ENCODE measurements at places on chromosomes 13 and 19. TPM values are rescaled to one million over a fixed set of nuclear protein-coding genes. Genes with fewer than 3 reads are reported as not detected.

GRCh38 chr13:91247768-91248167 is 99.7 kb upstream of the MIR17HG start:
- no peak for DNase-seq

Gene LYPD5
- total RNA-seq = 2.5 TPM

DNA sequence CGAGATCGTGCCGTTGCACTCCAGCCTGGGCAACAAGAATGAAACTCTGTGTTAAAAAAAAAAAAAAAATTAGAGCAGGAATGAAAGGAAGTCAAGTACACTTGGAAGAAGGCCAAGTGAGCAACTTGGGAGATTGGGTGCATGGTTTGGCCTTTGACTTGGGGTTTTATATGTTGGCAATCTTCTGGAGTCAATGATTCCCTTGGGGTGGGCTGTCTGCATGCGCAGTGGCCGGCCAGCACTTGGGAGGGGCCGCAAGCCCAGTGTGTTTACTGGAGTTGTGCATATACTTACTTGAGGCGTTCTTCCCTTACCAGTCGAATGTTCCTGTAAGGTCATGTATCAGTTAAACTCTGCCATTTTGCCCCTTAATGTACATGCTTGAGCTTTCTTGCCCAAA is 103.9 kb downstream of the FAM216B start:
- no peak for DNase-seq

- DNase-seq = no peak
Measured at GRCh38 chr13:109205315-109205714, 575.9 kb downstream of the MYO16 start.

GRCh38 chr13:76455960-76456359 is 430.2 kb downstream of the KCTD12 start:
- DNase-seq = no peak

GRCh38 chr19:38228491-38229439 is 4.7 kb upstream of the DPF1 start:
- DNase-seq = no peak

- DNase-seq = no peak
Measured at GRCh38 chr13:113006660-113007059, 37.6 kb downstream of the MCF2L start.

DNA sequence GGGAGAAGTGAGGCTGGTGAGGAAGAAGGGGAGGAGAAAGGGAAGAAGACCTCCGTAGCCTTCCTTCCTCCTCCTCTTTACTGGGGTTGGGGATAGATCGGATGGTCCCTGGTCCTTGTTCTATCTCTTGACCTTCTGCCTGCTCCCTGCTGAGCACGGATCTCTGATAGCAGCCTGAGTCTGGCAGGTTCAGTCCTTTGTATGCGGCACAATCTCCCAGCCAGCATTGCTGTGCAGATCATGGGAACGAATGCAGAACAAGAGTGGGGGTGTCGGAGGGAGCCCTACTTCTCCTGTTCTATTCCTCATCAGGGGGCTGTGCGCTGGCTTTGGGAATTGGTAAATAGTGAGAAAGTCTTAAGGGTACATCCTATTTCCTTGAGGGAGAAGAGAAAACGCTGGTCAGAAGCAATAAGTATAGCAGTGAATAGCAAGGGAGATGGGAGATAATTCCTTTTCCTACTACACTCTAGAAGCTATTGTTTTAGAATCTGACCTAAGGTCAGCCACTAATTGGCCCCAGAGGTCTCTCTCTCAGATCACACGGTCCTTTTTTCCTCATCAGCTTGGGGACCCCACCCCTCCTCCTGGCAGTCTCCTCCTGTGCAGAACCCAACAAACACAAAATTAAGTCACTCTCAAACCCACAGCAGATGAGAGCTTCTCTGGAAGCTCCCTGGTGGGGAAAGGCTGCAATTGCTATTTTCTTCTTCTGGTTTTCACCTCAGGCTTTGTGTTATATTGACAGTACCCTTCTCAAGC is 41.0 kb downstream of the KL start:
- DNase-seq = no peak

- DNase-seq = no peak
Measured at GRCh38 chr19:47542030-47542475, 27.2 kb upstream of the NAPA start.

GRCh38 chr19:15508035-15508710 is at the start of gene CYP4F22:
Gene CYP4F22, plus strand, starts transcription at chr19:15508525. Its CDS starts 16,812 bp downstream, at chr19:15525337.
- no peak for DNase-seq

Gene LHB
- total RNA-seq = not detected

Gene LILRB5
- total RNA-seq = 22.5 TPM

GRCh38 chr19:12720851-12721655 is 2.7 kb downstream of the TNPO2 start:
- no peak for DNase-seq

Gene NKPD1
- not detected for total RNA-seq

Gene UHRF1
- total RNA-seq = 2.9 TPM

Gene KIR2DL3
- not detected for total RNA-seq

Gene PTPRH
- 0.81 TPM for total RNA-seq

GRCh38 chr19:608155-609003 is 18.7 kb downstream of the HCN2 start:
- DNase-seq = no peak

DNA sequence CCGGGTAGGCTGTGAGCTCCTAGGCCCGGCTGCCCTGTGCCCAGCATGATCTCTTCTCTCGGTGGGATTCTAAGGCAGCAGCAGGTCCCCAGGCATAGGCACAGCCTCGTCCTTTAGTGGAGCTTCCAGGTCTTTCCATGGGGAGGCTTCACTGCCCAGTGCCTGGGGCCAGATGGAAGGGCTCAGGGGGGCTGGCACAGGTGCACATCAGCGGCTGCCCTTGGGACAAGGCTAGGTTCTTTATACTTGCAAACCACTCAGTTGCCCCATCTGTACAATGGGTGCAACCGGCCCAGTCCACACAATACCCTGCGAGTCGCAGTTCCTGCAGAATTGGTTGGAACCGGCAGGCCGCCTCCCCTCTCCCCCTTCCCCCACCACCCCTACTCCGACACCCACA is 14.2 kb downstream of the KCTD15 start:
- DNase-seq = no peak

DNA sequence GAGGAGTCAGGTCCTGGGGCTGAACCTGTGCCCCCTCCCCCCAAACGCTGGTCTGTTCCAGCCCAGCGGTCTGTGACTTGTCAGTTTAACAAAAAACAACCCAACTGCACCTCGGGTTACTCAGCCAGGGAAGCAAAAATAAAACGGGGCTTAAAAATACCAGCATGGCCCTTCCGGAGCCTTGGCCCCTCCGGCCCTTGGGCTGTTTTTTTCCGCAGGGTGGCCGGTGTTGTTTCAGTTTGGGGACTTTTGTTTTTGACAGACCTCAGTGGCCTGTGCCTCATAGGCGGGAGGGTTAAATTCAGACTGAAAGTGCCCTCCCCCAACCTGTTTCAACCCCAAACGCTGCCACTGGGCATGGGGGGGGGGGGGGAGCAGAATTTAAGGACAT is 4.0 kb downstream of the TCF3 start:
- DNase-seq = no peak

Gene FOXA3
- total RNA-seq = not detected

DNA sequence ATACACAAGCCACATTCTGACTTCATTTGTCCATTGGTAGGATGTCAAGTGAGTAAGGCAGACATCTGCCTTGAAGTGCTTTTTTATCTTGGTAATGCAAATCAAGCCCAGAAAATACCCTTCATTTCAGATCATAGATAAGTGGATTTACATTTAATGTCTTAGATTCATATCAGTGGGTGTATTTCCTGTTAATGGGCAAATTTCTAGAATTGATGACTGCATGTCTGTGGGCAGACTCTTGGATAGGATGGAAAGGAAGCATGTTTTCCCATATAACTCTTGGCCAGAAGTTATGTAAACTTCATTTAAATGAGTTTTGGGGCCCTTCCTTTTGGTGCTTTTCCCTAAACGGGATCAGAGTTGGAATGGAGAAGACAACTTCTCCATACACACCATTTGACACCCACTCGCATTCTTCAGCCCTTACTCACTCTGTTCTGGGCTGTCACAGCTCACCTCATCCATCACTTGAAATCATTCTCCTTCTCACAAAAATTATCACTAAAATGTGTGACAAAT is 154.6 kb downstream of the FLT1 start:
- no peak for DNase-seq

DNA sequence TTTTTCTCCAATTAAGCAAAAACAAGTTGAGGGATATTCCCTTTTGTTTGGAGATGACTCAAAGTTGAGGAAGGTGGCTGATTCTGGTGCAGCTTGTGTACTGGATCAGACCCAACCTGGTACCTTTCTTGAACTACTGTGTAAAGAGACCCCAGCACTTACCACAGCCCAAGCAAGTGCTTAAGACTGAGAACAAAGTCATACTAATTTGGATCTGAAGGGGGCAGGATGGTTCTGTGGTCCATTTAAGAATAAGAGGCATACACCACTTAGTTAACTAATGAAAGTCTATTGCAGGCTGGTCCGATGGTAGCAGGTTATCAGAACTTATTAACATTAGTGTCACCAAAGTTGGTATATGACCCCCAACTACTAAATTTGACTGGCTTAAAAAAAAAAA is 6.3 kb downstream of the THSD1 start:
- DNase-seq = no peak

DNA sequence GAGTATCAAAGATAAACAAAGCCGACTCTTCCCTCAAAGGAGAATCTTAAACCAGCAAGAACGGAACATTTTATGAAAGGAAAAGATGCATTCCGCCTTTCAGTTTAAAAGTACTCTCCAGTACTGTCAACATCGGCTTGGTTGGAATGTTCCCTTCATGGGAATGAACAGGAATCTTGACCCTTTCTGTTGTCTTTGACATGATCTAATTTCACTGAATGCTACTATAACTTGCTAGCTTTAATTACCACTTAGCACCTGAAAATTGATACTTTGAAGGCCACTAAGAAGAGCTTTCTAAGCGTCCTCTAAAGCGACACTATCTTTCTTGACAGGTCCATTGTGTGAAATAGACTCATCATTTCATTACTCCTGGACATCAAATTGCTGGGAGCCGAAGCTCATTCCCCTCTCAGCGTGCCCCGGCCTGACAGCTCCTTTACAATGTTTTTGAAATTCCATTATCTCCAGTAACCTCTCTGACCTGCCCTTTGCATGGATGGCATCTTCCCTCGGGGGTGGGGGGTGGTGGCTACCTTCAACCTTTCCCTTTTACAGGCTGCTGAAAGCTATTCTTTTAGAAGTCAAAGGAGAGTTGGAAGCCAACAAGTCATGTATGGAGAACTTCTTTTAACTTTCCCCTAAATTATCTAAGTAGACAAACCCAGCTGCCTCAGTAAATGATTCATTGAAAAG is 67.9 kb downstream of the EFNB2 start:
- no peak for DNase-seq
